ENCODE measurements at places on chromosomes 16 and 17.

DNA sequence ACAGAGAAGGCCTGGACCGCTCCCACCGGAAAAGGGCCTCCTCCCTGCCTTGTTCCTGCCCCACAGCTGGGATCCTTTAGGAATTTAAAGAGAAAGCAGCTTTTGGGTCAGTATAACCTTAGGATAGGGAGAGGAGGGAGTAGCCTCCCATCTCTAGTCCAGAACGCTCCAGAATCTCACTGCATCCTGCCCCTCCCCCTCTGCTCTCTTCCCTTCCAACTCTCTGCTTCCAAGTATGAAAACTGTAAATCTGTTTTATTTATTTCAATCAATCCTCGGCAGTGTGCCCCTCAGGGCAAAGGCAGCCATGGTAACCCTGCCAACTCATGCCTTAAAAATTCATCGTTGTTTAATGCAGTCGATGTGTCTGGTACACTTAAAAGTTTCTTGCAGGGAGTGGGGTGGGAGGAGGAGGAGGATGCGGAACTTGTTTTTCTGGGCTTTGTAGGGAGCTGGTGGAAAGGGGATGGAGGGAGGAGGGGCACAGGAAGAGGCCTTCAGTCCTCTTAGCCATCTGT lies 21.2 kb upstream of the MTSS2 start:
- DNase-seq = peak; percentile 95

DNA sequence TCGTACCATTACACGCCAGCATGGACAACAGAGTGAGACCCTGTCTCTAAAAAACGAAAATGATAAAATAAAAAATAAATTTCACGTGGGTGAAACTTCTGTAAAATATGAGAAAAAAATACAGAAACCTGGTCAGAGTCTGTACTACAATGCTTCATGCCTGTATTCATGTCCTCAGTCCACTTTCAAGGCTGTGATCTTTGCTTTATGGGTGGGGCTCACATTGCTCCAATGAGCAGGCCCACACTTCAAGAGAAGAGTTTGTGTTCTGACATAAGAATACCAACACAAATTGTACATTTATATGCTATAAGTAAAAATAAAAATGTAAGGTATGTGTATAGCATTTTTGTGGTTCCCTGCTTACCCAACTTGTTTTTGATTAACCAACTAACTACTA lies 32.2 kb upstream of the ABCA3 start:
- DNase-seq = peak; percentile 23

GRCh38 chr17:76585033-76585648 lies 519 bp downstream of the ST6GALNAC2 start:
- no peak for DNase-seq

- DNase-seq = no peak
Measured at GRCh38 chr16:52554334-52554733, 7.4 kb upstream of the TOX3 start.

DNA sequence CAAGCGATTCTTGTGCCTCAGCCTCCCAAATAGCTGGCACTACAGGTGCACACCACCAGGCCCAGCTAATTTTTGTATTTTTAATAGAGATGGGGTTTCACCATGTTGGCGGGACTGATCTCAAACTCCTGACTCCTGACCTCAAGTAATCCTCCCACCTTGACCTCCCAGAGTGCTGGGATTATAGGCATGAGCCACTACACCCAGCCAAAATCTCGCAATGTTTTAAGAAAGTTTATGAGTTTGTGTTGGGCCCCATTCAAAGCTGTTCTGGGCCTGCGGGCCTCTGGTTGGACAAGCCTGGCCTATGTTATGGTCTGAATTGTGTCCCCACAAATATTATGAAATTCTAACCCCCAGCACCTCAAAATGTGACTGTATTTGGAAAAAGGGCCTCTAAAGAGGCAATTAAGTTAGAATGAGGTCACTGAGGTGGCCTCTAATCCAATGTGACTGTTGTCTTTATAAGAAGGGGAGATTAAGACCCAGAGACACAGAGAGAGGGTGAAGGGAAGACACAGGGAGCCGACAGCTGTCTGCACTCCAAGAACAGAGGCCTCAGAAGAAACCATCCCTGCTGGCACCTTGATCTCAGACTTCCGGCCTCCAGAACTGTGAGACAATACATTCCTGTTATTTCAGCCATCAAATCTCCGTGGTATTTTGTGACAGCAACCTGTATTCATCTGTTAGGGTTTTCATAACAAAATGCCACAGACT lies 469.9 kb downstream of the HS3ST4 start:
- DNase-seq = no peak

GRCh38 chr16:9885467-9885866 lies 296.8 kb downstream of the GRIN2A start:
- no peak for DNase-seq

DNA sequence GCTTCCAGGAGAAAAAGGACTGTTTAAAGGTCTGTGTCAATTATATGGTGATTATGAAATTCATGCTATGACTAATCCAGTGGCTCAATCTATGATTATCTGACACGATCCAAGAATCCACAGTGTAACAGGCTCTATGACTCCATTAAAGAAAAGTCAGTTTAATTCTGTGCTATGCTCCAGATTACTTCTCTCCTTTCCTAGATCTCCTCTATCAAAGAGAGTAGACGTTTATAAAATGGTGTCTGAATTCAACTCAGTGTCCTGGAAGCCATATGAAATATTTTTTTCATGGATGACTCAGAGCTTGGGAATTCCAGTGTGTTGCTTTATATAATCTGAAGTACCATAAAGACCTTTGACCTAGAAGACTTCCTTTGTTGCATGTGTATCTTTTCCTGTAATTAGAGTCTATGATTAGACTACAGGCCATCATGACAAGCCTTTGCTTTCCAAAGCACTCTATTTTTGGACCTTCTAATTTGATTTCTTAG lies 27.0 kb upstream of the NF1 start:
- DNase-seq = peak; percentile 85

GRCh38 chr16:28839899-28840298 lies 6.2 kb downstream of the TUFM start:
- no peak for DNase-seq

DNA sequence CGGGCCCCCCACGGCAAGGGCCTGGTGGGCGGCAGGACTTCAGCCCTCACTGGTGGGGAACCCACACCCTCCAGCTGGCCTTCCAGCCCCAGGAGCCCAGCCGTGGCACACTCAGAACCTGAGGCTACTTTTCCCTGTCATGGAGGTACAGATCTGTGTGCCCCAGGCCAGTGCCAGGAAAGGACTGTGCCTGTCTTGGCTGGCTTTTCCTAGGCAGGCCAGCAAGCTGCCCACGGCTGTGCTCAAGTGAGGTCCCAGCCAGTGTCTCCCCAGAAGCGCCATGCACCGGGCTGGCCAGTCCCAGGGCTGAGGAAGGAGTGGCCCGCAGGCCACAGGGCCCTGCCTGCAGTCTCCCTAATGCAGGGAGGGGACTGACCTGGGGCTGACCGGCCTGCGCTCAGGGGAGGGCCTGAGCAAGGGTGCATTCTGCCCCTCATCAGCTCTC lies 16.6 kb downstream of the ENGASE start:
- no peak for DNase-seq

GRCh38 chr17:45813048-45813725 lies 29.1 kb downstream of the CRHR1 start:
- peak; percentile 4 for DNase-seq

DNA sequence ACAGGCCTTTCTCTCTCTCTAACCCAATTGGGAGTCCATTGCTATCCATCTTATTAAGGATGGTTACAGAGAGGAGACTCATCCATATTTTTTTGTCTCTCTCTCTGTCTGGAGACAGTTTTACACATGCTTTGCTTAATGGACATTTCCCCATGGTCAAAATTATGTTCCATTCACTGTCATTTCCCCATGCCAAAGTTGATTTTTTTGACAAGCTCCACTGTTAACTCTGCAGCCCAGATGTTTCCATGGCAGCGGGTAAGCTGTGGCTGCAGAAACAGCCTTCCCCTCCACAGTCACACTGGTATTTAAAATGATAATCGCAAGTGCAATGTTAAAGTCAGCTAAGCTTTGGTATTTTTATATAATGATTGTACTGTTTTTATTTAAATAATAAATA lies 63.9 kb upstream of the HLF start:
- no peak for DNase-seq

DNA sequence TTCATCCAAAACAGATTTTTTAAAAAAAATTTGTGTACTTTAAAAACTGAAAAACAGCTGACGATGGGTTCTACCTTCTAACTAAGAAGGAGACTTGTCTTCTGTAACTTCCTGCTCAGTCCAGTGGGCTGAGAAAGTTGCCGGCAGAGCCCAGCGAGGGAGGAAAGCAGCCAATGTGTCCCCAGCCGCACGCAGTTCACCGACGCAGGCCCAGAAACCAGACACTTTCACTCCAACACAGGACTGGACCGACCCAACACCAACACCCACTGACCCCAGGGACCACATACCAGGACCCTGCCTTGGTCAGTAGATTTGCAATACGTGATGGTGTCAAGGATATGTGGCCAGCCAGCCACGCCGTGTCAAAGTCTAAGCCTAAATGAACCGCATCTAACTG lies 25.6 kb downstream of the TRAP1 start:
- DNase-seq = no peak

GRCh38 chr17:83185023-83186002 lies 105.9 kb downstream of the METRNL start:
- no peak for DNase-seq

DNA sequence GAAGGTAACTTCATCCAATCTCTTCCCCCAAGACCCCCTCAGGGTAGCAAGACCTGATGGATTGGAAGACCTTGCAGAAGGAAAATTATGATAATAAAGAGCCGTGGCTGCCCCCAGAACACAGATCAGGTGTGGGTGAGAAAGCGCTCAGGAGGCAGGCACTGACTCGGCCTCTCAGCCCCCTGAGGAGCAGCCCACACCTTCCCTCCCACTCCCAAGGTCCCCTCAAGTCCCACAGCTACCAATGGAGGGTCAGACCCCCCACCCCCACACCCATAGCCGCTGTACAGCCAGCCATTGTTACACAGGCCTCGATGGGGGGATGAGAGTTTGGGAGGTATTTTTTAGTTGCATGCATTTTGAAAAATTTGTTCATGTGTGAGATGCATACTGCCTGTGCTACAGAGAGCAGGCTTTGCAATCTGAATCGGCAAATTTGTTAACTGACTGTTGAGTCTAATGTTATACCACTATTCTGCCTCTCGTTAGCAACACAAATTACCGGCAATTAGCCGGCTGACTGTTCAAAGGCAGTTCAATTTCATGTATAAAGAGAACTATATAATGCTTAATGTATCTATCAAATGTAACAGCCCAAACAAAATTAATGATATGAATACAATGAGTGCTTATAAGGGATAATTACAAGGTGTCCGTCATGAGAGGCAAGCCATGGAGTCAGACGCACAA lies 211.7 kb downstream of the C16orf78 start:
- no peak for DNase-seq

DNA sequence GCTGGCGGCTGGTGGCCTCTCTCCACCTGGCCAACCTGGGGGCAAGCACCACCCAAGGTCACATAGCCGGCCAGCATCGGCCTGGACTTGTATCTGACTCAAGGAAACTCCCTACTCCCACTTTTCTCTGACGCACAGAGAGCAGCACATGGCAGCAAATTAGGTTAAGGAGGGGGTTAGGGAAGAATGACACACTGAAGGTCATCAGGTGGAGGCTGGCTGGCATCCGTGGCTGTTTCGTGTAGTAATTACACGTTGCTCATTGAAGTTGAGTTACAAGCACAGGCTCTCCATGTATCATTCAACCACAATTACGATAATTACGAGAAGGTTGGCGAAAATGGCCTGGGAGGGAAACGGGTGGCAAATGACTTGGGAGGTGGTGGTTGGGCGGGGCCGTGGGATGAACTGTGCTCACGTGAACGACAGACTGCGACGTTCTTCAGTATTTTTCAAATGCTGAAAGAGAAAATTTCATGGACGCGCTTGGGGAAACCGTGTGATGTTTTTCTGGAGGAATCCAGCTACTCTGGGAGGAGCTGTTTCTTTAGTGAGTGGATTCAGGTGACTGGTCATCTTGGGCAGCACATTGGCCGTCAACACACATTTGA lies 4.0 kb upstream of the METRNL start:
- no peak for DNase-seq

DNA sequence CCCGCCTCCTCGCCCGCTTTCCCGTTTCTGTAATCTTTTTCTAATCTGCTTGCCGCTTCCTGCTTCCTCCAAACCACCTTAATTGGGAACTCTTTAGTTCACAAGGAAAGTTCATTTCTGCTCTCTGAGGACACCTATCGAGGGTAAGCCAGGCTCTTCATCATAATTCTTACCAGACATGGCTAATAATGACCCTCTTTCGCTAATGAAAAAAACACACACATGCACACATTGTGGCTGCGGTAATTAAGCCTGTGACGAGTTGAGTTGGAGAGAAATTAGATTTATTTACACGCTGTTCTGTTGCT lies 100.6 kb downstream of the ZNF423 start:
- DNase-seq = peak; percentile 61

GRCh38 chr17:81035521-81036196 lies 708 bp downstream of the BAIAP2 start:
- no peak for DNase-seq

- no peak for DNase-seq
Measured at GRCh38 chr17:51230306-51230705, 29.5 kb downstream of the MBTD1 start.
